ENCODE measurements at places on chromosomes 12 and 14.

- no peak for DNase-seq
Observed at GRCh38 chr12:95721320-95721719, 69.2 kb downstream of the NTN4 start.

DNA sequence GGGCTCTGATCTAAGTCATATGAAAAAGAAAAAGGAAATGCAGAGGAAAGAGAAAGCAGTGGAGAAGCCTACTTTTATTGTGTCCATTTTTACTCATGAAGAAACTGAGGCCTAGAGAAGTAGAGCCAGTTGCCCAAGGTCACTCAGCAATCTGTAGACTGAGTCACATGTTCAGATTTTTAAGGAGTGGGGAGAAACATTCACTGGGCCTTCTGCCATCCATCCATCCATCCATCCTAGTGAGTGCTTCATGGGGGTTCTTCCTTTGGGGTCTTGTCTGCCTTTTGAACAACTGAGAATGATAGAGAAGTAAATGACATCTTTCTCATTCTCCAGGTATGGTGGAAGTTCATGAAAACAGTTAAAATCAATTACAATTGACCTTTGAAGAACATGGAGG, 233.6 kb upstream of the SRRM4 start:
- DNase-seq: no peak

GRCh38 chr14:57462551-57462950, 31.1 kb downstream of the CCDC198 start:
- no peak for DNase-seq

GRCh38 chr12:118840399-118840798, 140.9 kb upstream of the SRRM4 start:
- DNase-seq: no peak

DNA sequence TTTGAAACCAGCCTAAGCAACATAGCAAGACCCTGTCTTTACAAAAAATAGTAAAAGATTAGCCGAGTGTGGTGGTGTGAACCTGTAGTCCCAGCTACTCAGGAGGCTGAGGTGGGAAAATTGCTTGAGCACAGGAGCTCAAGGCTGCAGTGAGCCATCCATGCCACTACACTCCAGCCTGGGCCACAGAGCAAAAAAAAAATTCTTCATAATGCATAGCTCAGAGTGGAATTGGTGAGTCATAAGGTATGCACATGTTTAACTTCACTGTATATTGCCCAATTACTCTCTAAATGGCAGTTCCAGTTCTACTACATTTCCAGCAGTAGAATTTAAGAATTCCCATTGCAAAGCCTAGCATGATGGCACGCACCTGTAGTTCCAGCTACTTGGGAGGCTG, 26.8 kb upstream of the CLIP1 start:
- DNase-seq: no peak

- DNase-seq: no peak
Observed at GRCh38 chr12:88202500-88202899, 60.4 kb downstream of the TMTC3 start.

DNA sequence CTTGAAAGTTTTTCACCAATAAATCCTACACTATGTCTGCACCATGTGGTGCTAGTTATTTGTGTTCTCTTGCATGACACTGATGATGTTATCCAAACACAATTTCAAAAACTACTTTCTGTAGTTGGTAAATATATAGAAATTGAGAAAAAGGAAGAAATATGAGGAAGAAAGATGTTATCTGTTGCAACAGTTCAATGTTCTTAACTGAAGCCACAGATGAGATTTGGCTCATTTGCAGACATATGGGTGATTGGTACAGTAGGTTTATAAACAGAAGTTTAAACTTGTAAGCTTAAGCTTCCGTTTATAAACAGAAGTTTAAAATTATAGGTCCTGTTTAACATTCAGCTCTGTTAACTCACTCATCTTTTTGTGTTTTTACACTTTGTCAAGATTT, at the start of gene CLEC12A:
Gene CLEC12A (plus strand): TSS at position 229 of the 400 bp plus-strand sequence. CDS start 188 bp downstream, outside the sequence.
- DNase-seq: no peak

- no peak for DNase-seq
Observed at GRCh38 chr12:132422040-132422380, 67.9 kb upstream of the FBRSL1 start.

- DNase-seq: no peak
Observed at GRCh38 chr14:54104601-54105145, 148.0 kb upstream of the BMP4 start.

GRCh38 chr12:75571656-75572205, 60.3 kb upstream of the KRR1 start:
- no peak for DNase-seq

DNA sequence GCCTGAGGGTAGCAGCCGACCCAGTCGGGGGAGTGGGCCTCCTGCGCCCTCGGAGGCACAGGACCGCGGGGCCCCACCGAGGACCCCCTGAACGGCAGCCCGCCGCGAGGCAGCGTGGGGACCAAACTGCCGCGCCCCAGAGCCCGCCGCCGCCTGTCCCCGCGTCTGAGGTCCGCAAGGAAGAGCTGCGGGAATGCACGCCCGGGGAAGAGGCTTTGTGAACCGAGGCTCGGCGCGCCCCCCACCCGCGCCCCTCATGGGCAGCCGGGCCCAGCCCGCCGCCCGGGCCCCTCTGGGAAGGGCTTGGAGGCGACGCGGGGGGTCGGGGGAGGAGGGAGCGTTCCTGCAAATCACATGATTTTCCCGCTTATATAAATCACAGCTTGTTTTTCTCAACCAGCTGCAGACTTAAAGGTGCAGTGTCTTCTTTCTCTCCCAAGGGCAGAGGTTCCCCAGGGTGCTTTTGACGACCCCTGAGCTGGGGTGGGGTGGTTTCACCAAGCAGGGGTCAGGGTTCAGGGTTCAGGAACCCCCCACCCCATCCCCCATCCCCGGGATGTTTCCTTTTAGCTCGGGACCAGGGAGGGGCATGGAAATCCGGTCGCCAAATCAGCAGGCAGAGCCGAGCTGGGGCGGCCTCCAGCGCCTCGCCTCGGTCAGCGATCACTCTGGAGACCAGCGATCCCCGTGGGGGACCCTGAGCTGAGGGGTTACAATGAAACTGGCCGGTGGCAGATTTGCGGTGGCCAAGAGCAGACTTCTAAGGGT, 44.7 kb upstream of the ATP23 start:
- peak; percentile 66 for DNase-seq

DNA sequence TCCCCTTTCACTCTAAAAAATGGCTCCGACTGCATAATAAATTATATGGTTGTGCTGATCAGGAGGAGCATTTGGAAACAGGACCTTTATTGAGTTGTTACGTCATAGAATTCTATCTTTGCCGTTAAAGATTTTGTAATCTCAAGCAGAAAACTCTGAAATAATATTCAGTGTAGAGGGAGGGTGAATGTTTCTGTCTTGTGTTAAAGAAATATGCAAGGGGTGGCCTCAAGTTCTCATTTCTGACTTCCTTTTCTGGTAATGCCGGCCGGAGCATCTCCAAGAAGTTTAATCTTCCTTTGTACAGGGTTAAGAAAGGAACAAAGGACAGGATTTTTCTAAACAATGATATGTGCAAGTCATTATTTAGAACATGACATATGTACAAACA, 165.1 kb downstream of the SLC38A4 start:
- DNase-seq: no peak

GRCh38 chr12:128801879-128802391, 21.8 kb downstream of the SLC15A4 start:
- no peak for DNase-seq

- no peak for DNase-seq
Observed at GRCh38 chr14:105605464-105606304, 79.3 kb downstream of the TMEM121 start.

DNA sequence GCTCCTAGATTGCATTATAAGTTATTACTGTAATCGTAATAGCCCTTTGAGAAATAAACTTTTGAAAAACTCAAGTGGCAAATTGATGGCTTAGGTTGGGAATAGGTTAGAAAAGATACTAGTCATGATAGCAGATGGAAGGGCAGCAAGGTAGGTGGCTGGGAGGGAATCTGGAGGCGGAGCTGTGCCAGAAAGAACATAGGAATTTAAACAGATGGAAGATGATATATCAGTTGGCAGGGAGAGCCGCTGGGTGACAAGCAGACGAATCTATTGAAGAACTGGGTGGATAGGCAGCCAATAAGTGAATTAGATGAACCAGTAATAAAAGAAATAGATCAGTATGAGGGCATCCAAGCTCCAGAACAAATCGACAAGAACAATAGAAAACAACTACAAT, 142.1 kb downstream of the CNTN1 start:
- no peak for DNase-seq

GRCh38 chr12:12947902-12948301, 4.1 kb downstream of the GPRC5D start:
- no peak for DNase-seq

GRCh38 chr12:12432364-12432763, 75.5 kb downstream of the BORCS5 start:
- peak; percentile 12 for DNase-seq

DNA sequence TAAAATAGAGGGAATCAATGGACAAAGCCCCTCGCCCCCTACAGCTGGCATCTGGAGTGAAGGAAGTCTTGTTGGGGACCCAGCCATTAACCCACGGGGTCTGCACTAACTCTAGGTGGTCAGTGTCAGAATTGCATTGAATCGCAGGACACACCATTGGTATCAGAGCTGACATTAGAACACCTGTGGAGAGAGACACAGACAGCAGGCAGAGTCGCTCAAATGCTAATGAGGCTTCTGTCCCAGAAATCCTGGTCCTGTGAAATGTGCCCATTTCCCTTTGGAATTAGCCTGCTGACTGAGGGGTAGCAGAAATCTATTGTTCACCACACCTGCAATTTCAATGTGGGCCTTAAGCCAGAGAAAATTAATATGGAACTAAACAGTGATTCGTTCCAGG, 33.0 kb downstream of the TMEM132D start:
- DNase-seq: no peak

DNA sequence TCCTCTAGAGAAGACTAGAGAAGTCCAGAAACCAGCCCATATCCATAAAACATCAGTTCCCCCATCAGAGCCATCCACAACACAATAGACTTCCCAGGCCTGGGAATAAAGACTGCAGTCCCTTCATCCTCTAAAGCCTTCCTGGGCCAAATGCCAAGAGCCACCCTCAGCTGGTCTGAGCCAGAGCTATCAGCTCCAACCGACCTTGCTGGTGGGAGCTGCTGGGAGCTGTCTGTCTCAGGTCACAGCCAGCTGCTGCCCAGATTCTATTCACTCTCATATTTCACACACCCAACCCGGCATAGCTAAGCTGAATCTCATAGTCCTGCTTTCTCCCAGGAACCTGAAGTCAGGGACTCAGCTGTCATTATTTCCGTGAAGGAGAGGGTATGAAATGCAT, 10.9 kb upstream of the TFCP2 start:
- peak; percentile 53 for DNase-seq

- peak; percentile 10 for DNase-seq
Observed at GRCh38 chr12:26157001-26157400, 32.2 kb upstream of the BHLHE41 start.

DNA sequence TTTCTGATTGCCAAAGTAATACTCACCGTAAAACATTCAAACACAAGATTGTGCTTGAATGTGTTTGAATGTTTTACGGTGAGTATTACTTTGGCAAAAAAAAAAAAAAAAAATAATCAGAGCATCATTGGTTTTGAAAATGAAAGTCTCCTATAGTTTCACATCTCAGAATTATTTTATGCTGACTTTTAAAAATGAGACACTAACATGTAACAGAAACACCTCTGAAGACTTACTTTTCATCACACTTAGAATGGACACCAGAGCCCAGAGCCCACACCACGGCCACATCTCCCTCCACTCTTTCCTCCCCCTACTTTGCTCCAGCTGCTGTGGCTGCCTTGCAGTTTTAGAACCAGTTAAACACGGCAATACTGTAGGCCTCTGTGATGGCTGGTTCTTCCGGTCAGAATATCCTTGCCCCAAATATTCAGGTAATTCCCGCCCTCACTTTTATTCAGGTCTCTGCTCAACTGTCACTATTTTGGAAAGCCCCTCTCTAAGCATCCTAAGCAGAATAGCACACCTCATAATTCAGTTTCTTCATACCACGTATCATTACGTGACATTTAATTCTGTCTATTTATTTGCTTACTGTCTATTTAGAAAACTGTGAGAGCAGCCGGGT, 138.9 kb upstream of the MAX start:
- DNase-seq: no peak

- DNase-seq: no peak
Observed at GRCh38 chr12:106480251-106480650, 102.6 kb upstream of the RFX4 start.

GRCh38 chr12:5171701-5172100, 128.0 kb downstream of the KCNA5 start:
- no peak for DNase-seq

GRCh38 chr12:115043079-115043478, 359.1 kb upstream of the TBX3 start:
- no peak for DNase-seq

DNA sequence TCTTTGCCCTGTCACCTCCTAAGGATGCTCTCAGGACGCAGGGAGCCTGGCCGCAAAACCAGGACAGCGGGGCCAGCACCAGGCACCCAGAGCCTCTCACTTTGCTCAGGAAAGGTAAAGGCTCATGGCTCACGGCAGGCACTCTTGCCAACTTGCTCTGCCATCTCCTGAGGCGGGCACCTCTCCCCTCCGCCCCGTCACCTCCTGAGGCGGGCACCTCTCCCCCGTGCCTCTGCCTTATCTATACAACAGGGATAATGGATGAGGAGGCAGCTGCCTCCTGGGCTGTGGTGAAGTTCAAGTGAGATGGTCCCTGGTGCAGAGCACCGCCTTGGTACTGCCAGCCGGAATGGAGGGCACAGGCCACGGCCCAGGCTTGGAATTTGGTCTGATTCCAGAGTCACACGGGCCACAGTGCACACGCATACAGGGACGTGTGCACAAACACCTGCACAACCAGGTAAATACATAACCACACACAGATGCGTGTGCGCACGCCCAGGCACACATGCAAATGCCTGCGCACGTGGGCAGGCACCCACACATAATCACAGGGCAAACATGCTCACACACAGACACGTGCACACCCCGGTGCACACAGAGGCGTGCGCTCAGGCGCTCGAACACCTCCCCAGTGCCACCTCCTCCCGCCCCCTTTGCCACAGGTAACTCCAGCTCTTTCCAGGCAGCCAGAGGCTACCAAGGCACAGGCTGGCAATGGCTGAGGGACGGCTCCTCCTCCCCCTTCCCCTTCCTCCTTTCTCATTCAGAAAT, 11.6 kb downstream of the DEGS2 start:
- DNase-seq: no peak

DNA sequence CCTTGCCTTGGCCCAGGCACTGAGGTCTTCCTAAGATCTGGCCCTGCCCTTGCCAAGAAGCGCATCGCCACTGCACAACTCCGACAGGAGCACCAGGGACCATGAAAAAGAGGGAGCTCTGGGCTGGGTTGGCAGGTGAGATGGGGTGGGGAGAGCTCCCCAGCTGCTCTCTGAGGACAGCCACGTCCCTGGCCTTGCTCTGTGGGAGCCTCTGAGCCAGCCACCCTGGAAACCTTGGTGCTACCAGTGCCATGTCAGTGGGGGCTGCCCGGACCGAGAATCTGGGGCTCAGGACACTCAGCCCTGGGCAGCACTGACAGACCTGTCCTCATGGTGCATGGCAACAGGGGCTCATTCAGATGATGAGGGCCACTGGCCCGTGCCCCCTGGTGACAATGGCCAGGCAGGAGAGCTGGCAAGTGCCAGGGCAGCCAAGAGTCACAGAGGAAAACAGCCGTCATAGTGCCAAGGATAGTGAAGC, 134.8 kb downstream of the ZFP36L1 start:
- no peak for DNase-seq

Data from NCI-H774 (cell line).